Choroid plexus epithelial cell (primary cell): ENCODE measurements at places on chromosomes 7 and 10.

GRCh38 chr7:144862612-144863319 is 26.9 kb upstream of the TPK1 start:
- DNase-seq = no peak

DNA sequence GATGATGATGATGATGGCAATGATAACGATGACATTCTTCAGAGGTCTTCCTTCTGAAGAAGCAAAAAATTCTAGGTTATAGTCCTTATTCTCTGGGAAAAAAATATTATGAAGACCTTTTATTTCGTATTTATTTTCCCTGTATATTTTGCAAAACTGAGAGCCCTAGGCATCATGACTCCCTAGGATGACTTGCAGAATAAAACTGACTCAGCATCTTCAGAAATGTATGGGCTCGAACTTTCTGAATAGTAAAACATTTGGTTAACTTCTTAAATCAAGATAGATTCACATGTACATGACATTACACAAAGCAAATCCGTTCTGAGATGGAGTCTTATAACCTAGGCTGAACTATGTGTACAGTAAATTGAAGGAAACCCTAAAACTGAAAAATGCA is 29.4 kb downstream of the DKK1 start:
- DNase-seq = no peak

GRCh38 chr7:93757426-93757825 is 133.1 kb downstream of the TFPI2 start:
- peak; percentile 38 for DNase-seq

DNA sequence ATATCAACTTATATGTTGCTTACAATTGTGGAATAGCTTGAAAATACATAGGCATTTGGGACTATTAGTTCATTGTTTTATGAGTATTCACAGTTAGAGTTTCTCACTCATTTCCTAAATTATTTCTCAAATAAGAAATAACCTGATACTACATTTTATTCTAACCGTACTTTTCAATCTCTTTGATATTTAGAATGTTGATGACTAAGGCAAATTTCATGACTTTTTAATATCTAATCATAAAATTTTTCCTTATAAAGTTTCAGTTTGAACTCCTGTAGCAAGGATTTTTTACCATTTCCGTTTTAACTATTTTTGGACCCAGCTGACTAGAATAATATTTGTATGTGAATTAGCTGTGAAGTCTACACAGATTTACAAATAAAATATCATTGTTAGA is 41.3 kb upstream of the GNAI1 start:
- no peak for DNase-seq

DNA sequence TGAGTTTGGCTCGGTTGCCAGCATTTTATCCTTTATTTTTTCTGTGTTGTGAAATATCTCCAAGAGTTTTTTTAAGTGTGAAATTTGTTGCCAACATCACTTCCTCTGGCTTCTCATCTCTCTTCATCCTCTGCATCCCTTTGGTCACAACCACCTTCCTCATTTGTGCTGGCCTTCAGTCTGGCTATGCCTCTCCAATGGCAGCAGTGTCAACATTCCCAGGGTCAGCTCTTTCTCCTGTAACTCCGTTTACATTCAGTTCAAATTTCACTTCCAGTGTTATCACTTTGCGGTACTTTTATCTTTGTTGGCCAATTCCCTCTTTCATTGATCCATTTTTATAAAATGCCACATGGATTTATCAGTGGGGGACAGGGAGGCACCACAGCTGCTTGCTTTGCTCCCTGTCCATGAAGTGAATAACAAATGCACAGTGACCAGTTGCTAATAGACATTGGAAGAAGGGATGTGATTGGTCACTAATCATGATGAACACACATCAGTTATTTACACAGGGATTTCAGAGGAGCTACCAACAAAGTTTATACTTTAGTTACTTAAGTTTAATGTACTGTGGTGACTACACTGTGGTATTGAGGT is 311.4 kb upstream of the LRGUK start:
- peak; percentile 31 for DNase-seq
